ENCODE measurements at places on chromosomes 12 and 14. TPM values are rescaled to one million over a fixed set of nuclear protein-coding genes. Genes with fewer than 3 reads are reported as not detected.
A peak's percentile ranks its signal among the peaks of the same experiment; 100 is the strongest.

DNA sequence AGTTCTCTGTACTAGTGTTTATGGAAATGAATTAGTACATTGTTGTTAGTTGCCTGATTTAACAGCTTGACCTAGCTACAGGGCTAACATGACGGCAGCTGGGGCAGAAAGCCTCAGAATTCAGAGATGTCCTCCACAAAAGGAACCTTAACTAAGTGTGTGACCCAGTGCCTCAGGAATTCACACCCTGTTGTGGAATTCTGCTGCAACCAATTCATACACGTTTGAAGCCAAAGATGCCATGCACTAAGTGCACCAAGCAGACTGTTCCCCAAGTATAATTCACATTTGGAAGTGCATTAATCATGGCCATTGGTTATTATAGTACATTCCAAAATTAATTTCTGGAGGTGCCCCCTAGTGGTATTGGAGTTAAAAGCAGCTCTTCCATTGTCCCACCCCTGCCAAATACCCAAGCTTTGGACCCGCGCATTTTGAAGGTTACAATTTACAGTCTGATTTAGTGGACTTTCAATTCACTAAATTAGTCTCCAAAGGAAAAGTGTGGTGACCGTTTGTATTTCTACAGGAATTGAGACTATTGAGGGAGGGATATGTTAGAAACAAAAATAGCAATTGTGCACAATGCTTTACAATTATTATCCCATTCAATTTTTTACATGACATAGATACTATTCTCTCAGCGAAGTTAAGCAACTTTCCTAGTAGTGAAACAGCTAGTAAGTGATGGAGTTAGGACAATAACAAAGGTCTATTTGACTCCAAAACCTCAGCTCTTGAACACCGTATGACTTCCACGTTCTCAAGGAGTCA, 85.9 kb downstream of the PAX9 start:
- H3K36me3 ChIP-seq = no peaks in the 10 kb centered on the region
- no peaks in the 10 kb centered on the region for H3K4me1 ChIP-seq
- no peak overlapping the region for H3K4me3 ChIP-seq
- H3K27me3 ChIP-seq = no peaks in the 10 kb centered on the region
- no peak for DNase-seq
- no peak overlapping the region for H3K27ac ChIP-seq

DNA sequence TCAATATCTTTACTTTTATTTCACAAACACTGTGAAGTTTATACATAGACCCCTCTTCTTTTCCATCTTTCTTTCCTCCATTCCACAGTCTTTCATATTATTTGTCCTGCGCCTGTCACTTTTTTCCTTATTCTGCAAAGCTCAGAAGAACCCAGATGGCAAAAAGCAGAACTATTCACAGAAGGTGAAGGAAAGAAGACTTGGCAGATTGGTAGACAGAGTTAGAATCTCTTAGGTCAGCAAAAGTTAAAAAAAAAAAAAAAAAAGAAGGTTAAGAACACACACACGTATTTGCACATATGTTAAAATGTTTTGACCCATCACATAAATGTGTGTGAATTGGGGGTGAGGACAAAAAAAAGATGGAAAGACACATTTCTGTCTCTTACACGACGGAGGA, 50.3 kb upstream of the ABCC9 start:
- H3K4me1 ChIP-seq = peaks cover 17% of the 10 kb centered on the region
- no peaks in the 10 kb centered on the region for H3K36me3 ChIP-seq
- H3K4me3 ChIP-seq = no peak overlapping the region
- no peak for DNase-seq

DNA sequence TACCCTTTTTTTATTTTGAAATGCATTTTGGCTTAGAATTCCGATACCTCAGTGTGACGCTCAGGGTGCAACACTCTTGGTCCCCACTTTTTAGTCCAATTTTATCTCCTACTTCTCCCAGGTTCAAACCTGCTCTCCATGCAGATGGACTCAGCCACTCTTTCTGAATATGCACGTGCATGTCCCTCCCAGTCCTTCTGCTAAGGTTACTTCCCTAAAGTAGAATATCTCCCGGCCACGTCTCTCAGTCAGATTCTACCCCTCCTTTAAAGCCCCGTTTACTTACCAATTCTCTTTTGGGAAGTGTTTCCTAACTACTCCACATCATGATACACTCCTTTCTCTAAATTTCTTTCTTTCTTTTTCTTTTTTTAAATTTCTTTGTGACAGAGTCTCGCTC, 15.5 kb upstream of the PARP11 start:
- no peak overlapping the region for H3K4me3 ChIP-seq
- no peaks in the 10 kb centered on the region for H3K4me1 ChIP-seq
- no peak overlapping the region for H3K27ac ChIP-seq

GRCh38 chr12:90163975-90164374, 455.3 kb upstream of the ATP2B1 start:
- no peak for DNase-seq
- no peaks in the 10 kb centered on the region for H3K36me3 ChIP-seq
- H3K4me1 ChIP-seq = no peaks in the 10 kb centered on the region
- peaks cover 1% of the 10 kb centered on the region for H3K27me3 ChIP-seq
- no peak overlapping the region for H3K27ac ChIP-seq

- peaks cover 3% of the 10 kb centered on the region for H3K36me3 ChIP-seq
- H3K4me3 ChIP-seq = no peak overlapping the region
- peaks cover 7% of the 10 kb centered on the region for H3K27me3 ChIP-seq
- peaks cover 14% of the 10 kb centered on the region for H3K4me1 ChIP-seq
These were observed 4.8 kb upstream of the DTX1 start for GRCh38 chr12:113051759-113052158.

DNA sequence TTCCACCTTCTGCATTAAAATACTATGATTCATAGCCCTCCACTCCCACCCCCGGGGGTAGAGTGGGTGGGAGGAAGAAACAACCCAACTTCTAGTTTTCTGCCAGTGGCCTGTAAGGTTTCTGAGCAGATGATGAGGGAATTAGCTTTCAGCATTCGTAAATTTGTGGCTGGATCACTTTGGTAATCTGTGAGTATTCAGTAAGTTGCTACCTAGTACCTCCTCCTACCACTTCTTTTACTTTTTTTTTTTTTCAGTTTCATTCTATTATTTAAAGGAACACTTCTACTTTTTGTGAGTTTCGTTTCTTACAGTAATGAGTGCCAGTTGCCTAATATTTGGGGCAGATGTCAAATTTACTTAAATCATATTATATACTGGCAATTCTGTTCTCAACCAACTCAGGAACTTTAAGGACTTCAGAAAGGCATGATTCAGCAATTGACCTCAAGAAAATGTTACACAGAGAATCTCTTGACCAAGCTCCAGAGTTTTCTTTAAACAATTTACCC, 42.4 kb upstream of the EMP1 start:
- H3K27ac ChIP-seq = no peak overlapping the region
- no peaks in the 10 kb centered on the region for H3K27me3 ChIP-seq
- no peak for DNase-seq
- H3K4me3 ChIP-seq = no peak overlapping the region
- H3K4me1 ChIP-seq = peaks cover 3% of the 10 kb centered on the region

DNA sequence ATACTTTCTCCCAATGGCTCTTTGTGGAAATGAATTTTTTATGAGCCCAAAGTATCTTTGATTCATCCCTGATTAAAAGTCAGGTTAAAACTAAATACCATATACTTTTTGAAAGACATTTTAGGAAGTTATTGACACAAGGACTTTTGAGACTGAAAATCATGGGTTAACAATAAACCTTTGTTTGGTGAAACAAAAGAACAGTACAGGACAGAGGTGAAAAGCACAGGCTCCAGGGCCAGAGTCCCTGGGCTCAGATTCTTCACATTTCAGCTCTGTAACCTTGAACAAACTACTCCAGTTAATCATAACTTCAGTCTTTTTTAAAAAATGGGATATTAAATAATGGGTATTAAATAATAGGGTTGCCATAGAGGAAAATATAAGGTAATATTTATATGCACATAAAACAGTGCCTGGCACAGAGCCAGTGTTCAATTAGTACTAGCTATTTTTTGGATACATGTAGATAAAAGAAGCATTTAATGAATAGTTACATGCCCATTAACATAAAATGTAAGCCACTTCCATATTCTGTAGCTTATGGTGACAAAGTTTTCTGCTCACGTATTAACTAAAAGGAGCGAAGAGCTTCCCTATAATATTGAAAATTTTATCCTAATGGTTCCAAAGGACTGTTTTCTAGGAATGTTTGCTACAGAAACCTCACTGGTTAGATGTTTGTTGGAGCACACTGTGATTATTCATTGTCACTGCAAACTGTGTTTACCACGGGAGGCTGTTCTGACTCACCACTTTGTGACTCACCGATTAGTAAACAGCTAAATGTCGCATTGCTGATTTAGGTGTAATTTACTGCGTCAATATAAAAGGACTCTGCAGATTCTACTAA, 255.4 kb downstream of the DAD1 start:
- peaks cover 4% of the 10 kb centered on the region for H3K36me3 ChIP-seq
- H3K27ac ChIP-seq = no peak overlapping the region
- H3K4me1 ChIP-seq = no peaks in the 10 kb centered on the region
- H3K27me3 ChIP-seq = no peaks in the 10 kb centered on the region
- DNase-seq = no peak

DNA sequence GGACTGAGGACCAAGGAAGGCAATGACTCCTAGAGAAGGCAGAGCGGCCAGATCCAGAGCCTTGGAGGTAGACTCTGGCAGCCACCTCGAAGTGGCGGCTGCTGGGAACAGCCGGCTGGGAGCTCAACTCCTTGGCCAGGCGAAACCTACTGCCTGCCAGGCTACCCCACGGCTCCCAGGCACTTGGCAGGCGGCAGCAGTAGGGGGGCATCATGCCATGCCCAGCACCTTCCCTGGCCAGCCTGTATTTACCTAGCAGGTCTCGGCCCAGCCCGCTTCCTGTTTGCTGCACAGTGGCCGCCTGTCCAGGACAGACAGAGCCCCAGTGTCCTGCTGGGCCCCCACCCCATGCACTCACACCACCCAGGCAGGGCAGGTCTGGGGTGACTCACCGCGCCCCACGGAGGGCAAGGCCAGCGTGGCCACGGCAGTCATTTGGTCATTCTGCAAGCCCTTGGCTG, 10.2 kb downstream of the TRPV4 start:
- DNase-seq = no peak
- peaks cover 12% of the 10 kb centered on the region for H3K27me3 ChIP-seq
- peaks cover 6% of the 10 kb centered on the region for H3K4me1 ChIP-seq
- peaks cover 6% of the 10 kb centered on the region for H3K36me3 ChIP-seq

- no peaks in the 10 kb centered on the region for H3K27me3 ChIP-seq
- peaks cover 30% of the 10 kb centered on the region for H3K36me3 ChIP-seq
- H3K4me1 ChIP-seq = no peaks in the 10 kb centered on the region
- peak overlapping the region; percentile 82 for H3K4me3 ChIP-seq
These were observed 22.9 kb downstream of the ETFBKMT start for GRCh38 chr12:31682136-31682962.

GRCh38 chr14:72567226-72567625, 326.7 kb downstream of the DPF3 start:
- DNase-seq = no peak
- H3K4me1 ChIP-seq = no peaks in the 10 kb centered on the region
- H3K4me3 ChIP-seq = no peak overlapping the region
- no peak overlapping the region for H3K27ac ChIP-seq
- H3K27me3 ChIP-seq = peaks cover 11% of the 10 kb centered on the region

DNA sequence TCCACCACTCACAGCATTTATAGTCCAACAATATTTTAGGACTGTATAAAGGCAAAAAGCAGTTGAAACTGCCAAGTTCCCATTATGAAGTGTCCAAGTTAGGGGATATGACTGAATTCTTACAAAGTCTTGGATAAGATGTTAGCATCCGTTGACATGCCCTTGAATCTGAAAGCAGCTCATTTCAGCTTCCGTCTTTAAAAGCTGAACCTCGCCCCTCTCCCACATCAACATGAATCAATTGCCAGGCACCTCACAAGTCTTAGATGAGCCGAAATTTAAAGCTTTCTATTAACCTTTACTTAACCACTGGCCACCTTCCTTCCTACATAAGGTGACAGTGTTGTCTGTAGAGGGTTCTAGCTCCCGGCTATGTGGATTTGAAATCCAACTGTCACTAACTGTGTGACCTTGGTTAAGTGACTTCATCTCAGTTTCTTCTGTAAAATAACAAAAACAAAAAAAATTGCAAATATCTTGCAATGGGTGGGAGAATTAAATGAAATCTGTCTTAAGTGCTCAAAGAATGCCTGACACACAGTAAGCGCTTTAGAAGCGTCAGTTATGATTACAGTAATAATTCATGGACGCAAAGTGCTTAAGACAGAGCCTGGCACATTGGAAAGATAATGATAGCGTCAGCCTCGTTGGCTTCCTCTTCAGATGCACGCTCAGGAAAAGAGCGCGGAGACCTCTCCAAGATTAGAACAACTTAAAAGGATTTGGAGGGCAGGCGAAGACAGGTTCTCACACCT, 1.2 kb downstream of the PPP1CC start:
- peaks cover 4% of the 10 kb centered on the region for H3K27me3 ChIP-seq
- DNase-seq = no peak
- peak overlapping the region; percentile 97 for H3K27ac ChIP-seq
- peak overlapping the region; percentile 99 for H3K4me3 ChIP-seq
- H3K4me1 ChIP-seq = peaks cover 30% of the 10 kb centered on the region
- H3K36me3 ChIP-seq = no peaks in the 10 kb centered on the region

GRCh38 chr14:23727566-23728335, 91.6 kb downstream of the DHRS2 start:
- H3K36me3 ChIP-seq = no peaks in the 10 kb centered on the region
- no peak for DNase-seq
- H3K27ac ChIP-seq = no peak overlapping the region
- peaks cover 12% of the 10 kb centered on the region for H3K4me1 ChIP-seq
- no peak overlapping the region for H3K4me3 ChIP-seq
- peaks cover 8% of the 10 kb centered on the region for H3K27me3 ChIP-seq

- peak overlapping the region; percentile 32 for H3K27ac ChIP-seq
- no peak overlapping the region for H3K4me3 ChIP-seq
- H3K27me3 ChIP-seq = peaks cover 1% of the 10 kb centered on the region
These were observed 27.9 kb downstream of the BORCS5 start for GRCh38 chr12:12384571-12385340.

DNA sequence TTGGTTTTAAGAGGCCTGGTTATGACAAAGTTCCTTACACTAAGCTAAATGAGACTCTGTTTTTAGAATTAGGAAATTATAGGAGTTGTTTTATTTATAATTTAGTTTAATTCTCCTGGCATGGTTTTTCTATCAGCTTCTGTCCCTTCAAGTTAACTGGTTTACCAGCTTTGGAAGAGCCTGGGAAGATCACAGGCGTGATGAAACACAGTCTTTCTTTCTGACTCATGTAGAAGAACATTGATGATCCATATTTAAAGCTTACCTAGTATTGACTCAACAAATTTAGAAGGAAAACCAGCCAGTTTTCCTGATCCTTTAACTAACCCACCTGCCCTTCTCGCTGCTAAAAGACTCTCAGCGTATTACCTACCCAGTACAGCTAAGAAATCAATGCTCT, 155.2 kb downstream of the TGFB3 start:
- H3K27ac ChIP-seq = no peak overlapping the region
- no peaks in the 10 kb centered on the region for H3K4me1 ChIP-seq
- H3K36me3 ChIP-seq = peaks cover 1% of the 10 kb centered on the region
- H3K27me3 ChIP-seq = no peaks in the 10 kb centered on the region
- H3K4me3 ChIP-seq = no peak overlapping the region
- no peak for DNase-seq

DNA sequence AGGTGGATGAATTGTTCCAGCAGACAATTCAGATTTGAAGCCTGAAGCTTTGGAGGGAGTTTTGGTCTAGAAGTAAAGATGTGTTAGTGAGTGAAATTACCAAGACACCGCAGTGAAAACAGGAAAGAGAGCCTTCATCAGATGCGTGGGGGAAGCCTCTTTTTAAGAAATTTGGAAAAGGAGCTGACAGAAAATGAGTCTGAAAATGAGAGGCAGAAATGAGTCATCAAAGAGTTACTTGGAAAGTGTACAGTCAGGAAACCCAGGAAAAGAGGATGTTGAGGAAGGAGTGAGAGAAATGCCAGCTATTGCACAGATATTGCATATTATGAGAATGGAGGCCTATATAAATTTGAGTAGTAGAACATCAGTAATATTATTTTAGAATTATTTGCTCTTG, 520.7 kb downstream of the NRXN3 start:
- peaks cover 1% of the 10 kb centered on the region for H3K27me3 ChIP-seq
- H3K4me1 ChIP-seq = no peaks in the 10 kb centered on the region
- no peak overlapping the region for H3K4me3 ChIP-seq

Gene CLEC4D
- total RNA-seq = 0.31 TPM

Gene TMTC3
- total RNA-seq = 21.4 TPM

Gene C1R
- total RNA-seq = 1.4 TPM
